DMS79 (cell line): ENCODE measurements at places on chromosomes 3 and 15.
A peak's percentile ranks its signal among the peaks of the same experiment; 100 is the strongest.

- no peak for DNase-seq
Measured at GRCh38 chr3:99246010-99246654, 344.6 kb upstream of the DCBLD2 start.

DNA sequence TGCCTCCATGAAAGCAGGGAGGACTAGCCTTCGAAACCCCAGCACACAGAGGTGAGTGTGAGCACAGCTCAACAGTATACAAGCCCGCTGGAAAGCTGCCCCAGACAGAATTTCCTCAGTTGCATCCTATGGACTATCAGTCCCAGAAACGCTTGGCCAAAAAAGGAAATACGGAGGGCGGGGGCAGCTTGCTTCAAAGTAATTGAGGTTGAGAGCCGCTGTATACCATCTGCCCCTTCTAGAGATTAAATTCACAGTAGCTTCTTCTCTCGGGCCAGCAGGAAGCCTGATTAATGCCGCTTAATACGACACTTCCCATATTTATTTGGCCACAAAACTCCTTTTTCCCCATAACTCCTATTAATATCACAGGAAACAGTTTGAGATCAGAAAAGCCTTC lies 88.7 kb downstream of the LIPC start:
- no peak for DNase-seq

DNA sequence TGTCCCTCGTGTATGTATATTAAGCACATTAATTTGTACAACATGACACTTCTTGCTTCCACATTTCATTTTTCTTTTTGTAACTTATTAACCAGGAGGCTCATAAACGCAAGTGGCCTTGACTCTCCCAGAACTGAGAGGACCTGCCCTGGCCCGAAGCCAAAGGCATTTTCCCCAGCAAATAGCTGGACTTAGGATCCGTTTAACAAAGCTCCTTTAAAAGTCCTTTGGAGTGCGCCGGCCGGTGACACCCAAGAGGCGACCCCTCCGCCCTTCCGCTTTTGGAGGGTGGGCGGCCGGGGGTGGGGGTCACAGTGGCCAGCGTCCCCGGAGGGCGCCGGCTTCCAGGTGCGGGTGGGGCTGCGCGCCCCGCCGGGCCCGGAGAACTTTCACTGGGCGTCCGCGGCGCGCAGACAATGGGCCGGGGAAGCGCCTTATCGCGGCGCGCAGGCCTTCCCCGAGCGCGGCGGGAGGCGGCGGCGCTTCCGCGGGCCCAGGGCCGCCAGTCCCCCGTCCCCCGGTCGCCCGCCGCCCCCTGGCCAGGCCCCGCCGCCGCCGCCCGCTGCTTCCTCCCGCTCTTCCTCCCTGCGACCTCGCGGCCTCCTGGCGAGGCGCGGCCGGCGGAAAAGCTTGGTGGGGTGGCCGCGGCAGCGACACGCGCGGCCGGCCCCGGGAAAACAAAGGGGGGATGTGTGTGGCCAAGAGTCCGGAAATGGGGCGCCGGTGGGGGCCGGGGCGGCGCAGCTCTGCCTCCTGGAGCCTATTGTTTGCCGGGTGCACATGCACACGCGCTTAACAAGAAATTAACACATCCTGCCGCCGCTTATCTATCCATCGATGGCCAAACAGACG lies 613.4 kb downstream of the MCTP2 start:
- no peak for DNase-seq

DNA sequence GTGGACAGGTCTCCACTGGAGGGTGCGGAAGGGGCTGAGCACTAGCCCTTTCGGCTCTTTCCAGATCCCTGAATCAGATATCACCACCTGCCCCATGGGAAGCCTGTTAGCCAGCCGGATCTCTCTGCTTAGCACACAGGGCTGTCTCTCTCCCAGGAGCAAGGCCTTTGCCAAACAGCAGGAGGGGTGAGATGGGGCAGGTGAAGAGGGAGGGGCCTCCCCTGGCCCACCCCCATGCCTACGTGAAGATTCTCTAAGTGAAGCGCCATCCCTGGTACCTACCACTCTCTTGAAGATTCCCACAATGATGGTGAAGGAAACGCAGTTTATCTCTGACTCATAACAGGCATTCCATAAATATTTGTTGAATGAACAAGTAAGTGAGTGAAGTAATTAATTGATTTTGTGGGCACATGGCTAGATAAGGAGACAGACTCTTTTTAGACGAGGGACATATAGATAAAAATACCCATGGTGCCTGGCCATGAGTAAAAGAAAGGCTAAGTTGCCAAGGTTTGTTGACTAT lies 19.6 kb upstream of the HCN4 start:
- no peak for DNase-seq

DNA sequence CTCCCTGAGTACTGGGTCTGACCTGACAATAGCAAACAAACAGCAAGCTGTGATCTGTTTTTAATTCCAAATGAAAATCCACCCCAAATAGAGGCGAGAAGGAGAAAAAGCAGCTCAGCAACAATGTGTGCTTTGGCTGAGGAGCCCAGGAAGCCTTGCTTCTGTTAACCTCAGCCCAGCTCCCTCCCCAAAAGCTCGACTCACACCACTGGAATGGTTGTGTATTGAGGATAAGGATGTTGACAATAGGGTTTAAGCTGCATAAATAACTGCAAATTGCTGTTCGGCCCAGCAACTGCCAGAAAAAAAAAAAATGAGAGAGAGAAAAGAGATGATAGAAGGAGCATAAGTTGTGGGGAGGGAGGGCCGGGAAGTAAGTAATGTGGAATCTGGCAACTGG lies 104.0 kb upstream of the TBC1D5 start:
- no peak for DNase-seq

DNA sequence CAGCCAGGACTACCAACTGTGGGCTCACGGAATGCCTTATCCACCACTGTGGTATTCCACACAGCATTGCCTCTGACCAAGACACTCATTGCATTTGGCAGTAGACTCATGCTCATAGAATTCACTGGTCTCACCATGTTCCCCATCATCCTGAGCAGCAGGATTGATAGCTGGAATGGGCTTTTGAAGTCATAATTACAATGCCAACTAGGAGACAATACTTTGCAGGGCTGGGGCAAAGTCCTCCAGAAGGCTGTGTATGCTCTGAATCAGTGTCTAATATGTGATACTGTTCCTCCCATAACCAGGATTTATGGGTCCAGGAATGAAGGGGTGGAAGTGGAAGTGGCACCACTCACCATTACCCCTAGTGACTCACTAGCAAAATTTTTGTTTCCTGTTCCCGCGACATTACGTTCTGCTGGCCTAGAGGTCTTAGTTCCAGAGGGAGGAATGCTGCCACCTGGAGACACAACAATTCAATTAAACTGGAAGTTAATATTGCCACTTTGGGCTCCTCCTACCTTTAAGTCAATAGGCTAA lies 58.6 kb upstream of the CCDC80 start:
- no peak for DNase-seq

GRCh38 chr3:141649871-141650270 lies 88.2 kb upstream of the RNF7 start:
- DNase-seq = no peak

GRCh38 chr3:132972333-132972732 lies 65.9 kb upstream of the TMEM108 start:
- no peak for DNase-seq

DNA sequence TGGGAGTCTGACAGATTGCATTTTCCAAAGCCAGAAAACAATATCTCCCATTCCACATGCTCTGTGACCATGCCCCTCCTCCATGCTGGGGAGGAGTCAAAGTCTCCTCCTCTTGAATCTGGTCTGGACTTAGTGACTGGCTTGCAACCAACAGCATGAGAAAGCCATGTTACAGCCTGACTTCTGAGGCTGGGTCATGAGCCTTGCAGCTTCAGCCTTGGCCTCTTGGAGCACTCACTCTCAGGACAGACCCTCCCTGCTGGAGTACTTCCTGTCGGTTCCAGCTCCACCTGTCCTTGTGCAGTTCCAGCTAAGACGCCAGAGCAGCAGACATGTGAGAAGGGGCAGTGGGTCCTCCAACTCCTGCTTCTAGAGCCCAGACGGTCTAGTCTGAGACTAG lies 49.7 kb upstream of the RBSN start:
- no peak for DNase-seq

GRCh38 chr3:52494886-52495495 lies at the start of gene STAB1:
TSS of gene STAB1 (plus strand) at chr3:52495338. CDS start at chr3:52495414, 76 bp downstream.
- DNase-seq = no peak

- no peak for DNase-seq
Measured at GRCh38 chr3:38560996-38561717, 65.0 kb downstream of the EXOG start.

GRCh38 chr15:27743638-27744037 lies 355.5 kb downstream of the OCA2 start:
- no peak for DNase-seq

DNA sequence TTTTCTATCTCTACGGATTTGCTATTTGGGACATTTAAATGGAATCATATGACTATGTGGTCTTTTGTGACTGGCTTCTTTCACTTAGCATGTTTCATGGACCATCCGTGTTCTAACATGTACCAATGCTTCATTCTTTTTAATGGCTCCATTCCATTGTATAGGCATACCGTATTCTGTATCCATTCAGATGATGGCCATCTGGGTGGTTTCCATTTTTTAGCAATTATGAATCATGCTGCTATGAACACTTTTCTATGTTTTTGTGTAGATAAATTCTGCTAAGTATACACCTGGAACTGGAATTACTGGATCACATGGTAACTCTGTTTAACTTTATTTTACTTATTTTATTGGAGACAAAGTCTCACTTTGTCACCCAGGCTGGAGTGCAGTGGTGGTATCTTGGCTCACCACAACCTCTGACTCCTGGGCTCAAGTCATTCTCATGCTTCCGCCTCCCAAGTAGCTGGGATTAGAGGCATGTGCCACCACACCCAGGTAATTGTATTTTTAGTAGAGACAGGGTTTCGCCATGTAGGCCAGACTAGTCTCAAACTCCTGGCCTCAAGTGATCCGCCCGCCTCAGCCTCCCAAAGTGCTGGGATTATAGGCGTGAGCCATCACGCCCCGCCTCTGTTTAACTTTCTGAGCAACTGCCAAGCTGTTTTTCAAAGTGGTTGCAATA lies 13.4 kb downstream of the UBP1 start:
- no peak for DNase-seq

GRCh38 chr15:71364117-71364584 lies 248.9 kb downstream of the THSD4 start:
- no peak for DNase-seq

DNA sequence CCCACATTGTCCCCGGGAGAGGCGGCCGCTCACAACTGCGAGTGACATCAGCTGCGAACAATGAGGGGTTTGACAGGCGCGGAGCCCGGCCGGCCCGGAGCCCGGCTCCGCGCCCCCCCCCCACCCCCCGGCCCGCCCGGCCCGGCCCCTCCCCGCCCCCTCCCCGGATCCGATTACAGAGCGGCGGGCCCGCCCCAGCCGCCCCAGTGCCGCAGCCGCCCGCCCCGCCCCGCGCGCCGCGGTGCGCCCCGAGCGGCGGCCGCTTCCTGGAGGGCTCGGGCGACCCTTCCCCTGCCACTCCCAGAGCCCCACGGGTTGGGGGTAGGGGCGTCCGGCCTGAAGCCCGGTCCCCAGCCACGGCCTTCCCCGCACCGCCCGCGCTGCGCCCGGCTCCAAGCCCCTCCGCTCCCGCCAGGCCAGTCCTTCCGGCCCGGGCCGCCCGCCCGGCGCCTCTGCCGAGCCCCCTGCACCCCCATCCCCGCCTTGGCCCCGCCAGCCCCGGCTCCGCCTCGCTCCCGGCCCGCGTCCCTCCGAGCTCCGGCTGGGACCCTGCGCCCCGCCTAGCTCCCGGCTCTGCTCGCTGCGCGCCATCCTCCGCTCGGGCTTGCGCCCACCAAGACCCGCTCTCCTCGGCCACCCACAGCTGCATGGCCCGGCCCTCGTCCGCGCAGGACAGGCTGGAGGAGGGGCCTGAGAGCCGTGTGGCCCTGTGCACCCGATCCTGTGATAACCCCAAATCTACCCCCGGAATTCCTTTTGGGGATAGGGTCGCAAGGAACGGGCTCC lies at the start of gene PCBP4:
TSS of gene PCBP4 (minus strand) at position 71 of the 786 bp plus-strand sequence. CDS start 6,214 bp downstream, outside the sequence.
- DNase-seq = no peak

- DNase-seq = peak; percentile 2
Measured at GRCh38 chr15:81480645-81481053, 106.6 kb upstream of the TMC3 start.

GRCh38 chr3:31462050-31462569 lies 70.6 kb upstream of the STT3B start:
- DNase-seq = no peak

- no peak for DNase-seq
Measured at GRCh38 chr15:49185473-49185872, 15.4 kb downstream of the GALK2 start.

DNA sequence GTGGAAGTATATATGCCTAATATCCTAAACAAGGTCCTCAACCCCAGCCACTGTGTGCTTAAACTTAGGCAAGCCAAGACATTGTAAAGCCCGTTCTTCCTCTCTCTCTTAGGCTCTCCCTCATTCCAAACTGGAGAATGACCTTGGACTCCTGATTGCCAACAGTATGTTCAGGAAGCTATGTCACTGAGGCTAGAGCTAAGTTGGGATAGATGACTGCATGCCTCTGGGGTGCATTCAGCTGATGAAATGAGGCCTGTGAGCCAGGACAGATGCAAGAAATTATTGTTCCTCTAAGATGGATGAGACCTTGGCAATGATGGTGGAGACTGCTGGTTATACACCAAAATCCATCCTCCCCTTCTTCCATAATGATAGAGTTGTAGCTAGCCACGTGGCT lies 27.9 kb upstream of the TBC1D21 start:
- no peak for DNase-seq
